Fibroblast of skin of right biceps (primary cell): ENCODE measurements at places on chromosomes 1 and 21.

- peak; percentile 90 for DNase-seq
Measured at GRCh38 chr1:206631085-206631509, 4.2 kb upstream of the DYRK3 start.

DNA sequence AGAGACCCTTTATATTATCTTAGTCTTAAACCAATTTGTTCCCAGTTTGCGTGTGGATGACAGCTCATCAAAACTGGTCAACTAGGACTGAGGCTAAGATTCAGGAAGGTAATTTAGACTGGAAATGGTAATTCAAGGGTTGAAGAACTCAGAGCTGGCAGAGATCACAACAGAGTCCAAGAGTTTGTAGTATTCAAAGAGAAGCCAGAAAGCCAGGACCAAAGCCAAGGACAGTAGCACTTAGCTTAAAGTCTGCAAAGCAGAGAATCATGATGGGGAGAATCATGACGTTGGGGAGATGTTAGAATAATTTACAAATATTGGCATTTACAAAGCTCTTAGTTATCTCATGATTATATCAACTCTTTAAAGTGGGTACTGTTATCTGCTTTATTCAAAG, 32.6 kb downstream of the RNF11 start:
- no peak for DNase-seq

DNA sequence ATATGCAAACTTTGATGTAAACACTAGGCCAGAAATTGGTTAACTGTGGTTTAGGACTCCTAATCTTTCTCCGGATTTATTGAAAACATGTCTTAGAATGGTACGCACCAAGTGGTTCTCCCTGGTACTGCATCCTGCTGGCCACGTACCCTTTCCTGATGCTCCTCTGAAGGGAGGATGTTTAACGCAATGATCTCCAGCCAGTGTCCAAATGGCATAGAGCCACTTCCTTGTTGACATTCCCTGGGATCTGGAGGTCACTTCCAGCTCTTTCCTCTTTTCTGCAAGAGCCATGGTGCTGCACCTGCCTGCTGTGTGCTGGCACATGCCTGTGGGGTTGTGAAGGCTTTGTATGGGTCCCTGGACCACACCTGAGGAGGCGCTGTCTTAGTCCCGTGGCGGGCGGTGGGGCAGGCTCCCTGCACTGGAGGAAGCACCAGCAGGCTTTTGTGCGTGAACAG, 53.9 kb downstream of the GALNT2 start:
- DNase-seq, result no peak

DNA sequence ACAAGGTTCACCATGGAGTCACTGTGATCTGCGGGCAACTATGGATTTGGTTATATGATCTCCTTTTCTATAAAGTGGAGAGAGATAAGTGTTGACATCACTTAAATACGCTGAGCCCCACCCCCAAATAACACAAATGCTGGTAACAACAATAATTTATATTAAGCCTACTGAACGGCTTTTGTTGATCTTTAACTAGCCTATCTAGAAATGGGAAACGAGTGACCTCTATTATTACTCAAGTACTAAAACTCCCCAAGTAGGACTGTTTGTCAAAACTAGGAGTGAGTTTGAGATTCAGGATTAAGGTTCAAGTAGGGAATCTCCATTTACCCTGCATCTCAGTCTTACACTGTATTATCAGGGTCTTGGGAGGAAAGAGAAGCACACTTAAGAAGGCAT, 52.2 kb downstream of the MAP3K7CL start:
- DNase-seq, result no peak

GRCh38 chr1:224759681-224760091, 143.6 kb downstream of the CNIH3 start:
- DNase-seq, result no peak

DNA sequence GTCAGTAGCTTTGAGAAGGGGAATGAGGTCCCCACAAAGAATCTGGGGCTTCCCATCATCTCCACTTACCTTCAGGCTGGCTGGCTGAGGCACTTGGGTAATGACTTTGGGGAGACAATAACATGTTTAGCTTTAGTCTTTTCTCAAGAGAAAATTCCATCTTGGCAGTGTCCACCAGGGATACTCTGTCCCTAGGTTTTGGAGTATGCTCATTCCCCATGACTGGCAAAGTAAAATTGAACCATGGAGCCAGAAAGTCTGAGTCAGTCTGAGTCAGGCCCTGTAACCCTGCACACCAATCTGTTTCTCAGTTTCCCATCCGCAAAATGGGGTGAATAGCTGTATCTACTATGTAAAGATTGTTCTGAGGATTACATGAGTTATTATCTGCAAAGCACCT, 28.2 kb downstream of the RUNX1 start:
- DNase-seq, result peak; percentile 52

GRCh38 chr1:198879711-198880306, 241.0 kb downstream of the PTPRC start:
- no peak for DNase-seq
